ENCODE measurements at places on chromosomes 5 and 9.
A peak's percentile ranks its signal among the peaks of the same experiment; 100 is the strongest.

DNA sequence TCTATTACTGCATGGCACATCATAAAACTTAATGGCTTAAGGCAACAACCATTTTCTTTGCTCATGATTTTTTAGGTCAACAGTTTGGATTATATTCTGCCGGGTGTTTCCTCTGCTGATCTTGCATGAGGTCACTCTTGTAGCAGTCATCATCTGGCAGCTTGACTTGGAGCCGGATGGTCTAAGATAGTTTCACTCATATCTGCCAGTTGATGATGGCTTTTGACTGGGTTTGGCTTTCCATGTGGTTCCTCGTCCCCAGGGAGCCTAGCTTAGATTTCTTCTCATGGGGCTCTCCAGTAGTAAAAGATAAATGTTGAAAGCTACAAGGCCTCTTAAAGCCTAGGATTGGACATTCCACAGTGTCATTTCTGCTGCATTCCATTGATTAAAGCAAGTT lies 27.4 kb downstream of the LNPEP start:
- peaks cover 9% of the 10 kb centered on the region for H3K36me3 ChIP-seq
- H3K4me1 ChIP-seq, result peaks cover 83% of the 10 kb centered on the region
- H3K4me3 ChIP-seq, result peak overlapping the region; percentile 72
- DNase-seq, result peak; percentile 60

GRCh38 chr9:16459421-16460148 lies 410.9 kb downstream of the BNC2 start:
- H3K36me3 ChIP-seq, result no peaks in the 10 kb centered on the region
- DNase-seq, result no peak
- H3K4me1 ChIP-seq, result no peaks in the 10 kb centered on the region
- no peaks in the 10 kb centered on the region for H3K27me3 ChIP-seq

DNA sequence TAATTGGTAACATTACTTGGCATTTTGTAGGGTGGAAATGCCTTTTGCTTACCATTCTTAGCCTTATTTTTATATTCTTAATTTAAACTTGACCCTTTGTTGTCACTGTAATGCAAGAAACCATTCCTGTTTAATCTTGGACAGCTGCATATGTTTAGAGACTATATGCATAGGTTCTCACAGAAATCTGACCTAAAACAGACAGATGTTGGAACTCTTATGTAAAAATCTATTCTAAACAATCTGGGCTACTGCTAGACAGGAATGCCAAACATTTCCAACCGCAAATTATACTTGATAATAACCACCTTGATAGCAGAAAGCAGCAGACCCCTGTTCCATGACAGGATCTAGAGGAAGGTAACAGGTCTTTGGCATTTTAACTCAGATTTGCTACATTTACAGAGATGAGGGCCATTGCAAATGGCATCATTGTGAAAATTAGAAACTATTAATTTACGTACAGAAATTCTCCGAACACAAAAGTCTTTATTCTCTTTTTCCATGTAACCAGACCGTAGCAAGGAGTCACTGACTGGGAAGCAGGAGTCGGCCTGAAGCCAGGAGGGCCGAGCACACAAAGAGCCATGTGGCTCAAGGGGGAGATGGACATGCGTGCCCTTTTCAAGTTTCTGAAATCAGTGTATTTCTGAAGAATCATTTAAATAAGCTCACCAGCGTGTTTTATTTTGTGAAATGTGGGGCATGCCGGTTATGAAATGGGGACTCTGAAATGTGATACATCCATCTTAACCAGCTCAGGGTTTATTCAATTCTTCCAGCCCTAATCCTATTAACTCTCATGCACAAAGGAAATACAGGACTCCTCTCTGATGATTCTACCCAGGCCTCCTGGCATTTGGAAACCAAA lies 139.3 kb downstream of the AOPEP start:
- no peaks in the 10 kb centered on the region for H3K27me3 ChIP-seq
- no peak overlapping the region for H3K4me3 ChIP-seq
- peaks cover 30% of the 10 kb centered on the region for H3K4me1 ChIP-seq
- no peak overlapping the region for H3K27ac ChIP-seq

- no peaks in the 10 kb centered on the region for H3K27me3 ChIP-seq
- H3K36me3 ChIP-seq, result peaks cover 9% of the 10 kb centered on the region
- H3K4me3 ChIP-seq, result peak overlapping the region; percentile 34
- H3K27ac ChIP-seq, result no peak overlapping the region
These were observed 59.0 kb downstream of the TLE4 start for GRCh38 chr9:79630521-79631403.

- no peak for DNase-seq
- H3K27me3 ChIP-seq, result no peaks in the 10 kb centered on the region
- H3K4me3 ChIP-seq, result no peak overlapping the region
- no peaks in the 10 kb centered on the region for H3K4me1 ChIP-seq
These were observed 125.5 kb downstream of the DIRAS2 start for GRCh38 chr9:90517103-90517502.

- no peak for DNase-seq
- H3K36me3 ChIP-seq, result no peaks in the 10 kb centered on the region
- no peak overlapping the region for H3K27ac ChIP-seq
- no peaks in the 10 kb centered on the region for H3K4me1 ChIP-seq
- H3K4me3 ChIP-seq, result no peak overlapping the region
These were observed 298.0 kb upstream of the PAPPA start for GRCh38 chr9:115855458-115856133.

DNA sequence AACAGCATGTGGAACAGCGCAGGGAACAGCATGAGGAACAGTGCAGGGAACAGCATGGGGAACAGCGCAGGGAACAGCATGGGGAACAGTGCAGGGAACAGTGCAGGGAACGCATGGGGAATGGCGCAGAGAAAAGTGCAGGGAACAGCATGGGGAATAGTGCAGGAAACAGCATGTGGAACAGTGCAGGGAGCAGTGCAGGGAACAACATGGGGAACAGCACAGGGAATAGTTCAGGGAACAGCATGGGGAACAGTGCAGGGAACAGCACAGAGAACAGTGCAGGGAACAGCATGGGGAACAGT lies 2.0 kb downstream of the LCN8 start:
- H3K4me3 ChIP-seq, result no peak overlapping the region
- no peaks in the 10 kb centered on the region for H3K4me1 ChIP-seq
- no peaks in the 10 kb centered on the region for H3K36me3 ChIP-seq
- no peak for DNase-seq
- H3K27me3 ChIP-seq, result no peaks in the 10 kb centered on the region
- no peak overlapping the region for H3K27ac ChIP-seq

- no peaks in the 10 kb centered on the region for H3K27me3 ChIP-seq
- H3K4me3 ChIP-seq, result peak overlapping the region; percentile 67
These were observed 64.6 kb downstream of the ENC1 start for GRCh38 chr5:74575741-74576538.

GRCh38 chr9:89684912-89685636 lies 80.3 kb downstream of the GADD45G start:
- no peaks in the 10 kb centered on the region for H3K36me3 ChIP-seq
- H3K4me3 ChIP-seq, result no peak overlapping the region
- no peak overlapping the region for H3K27ac ChIP-seq
- no peaks in the 10 kb centered on the region for H3K4me1 ChIP-seq

- DNase-seq, result no peak
- H3K36me3 ChIP-seq, result no peaks in the 10 kb centered on the region
- H3K27me3 ChIP-seq, result no peaks in the 10 kb centered on the region
- H3K4me1 ChIP-seq, result no peaks in the 10 kb centered on the region
- no peak overlapping the region for H3K27ac ChIP-seq
These were observed 581.8 kb downstream of the ACTL7B start for GRCh38 chr9:108273988-108274387.

GRCh38 chr9:136995362-136995761 lies 1.0 kb downstream of the CLIC3 start:
- no peak for DNase-seq
- H3K27ac ChIP-seq, result no peak overlapping the region
- H3K4me1 ChIP-seq, result peaks cover 59% of the 10 kb centered on the region

DNA sequence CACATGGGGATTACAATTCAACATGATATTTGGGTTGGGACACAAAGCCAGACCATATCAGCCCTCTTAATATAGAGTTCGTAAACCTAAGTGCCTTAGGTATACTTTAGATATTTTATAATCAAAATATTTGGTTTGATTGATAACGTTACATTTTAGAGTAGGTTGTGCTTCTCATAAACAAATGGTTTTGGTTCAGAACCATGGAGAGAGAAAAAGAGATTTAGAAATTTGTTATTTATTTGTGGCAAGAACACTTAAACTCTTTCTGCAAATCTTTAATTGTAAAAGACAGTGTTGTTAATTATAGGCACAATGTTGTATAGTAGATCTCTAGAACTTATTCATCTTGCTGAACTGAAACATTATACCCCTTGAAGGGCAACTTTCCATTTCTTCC lies 298.8 kb downstream of the TENT4A start:
- H3K27me3 ChIP-seq, result no peaks in the 10 kb centered on the region
- H3K36me3 ChIP-seq, result no peaks in the 10 kb centered on the region
- no peak overlapping the region for H3K27ac ChIP-seq

GRCh38 chr9:124969401-124969800 lies 28.5 kb upstream of the GOLGA1 start:
- DNase-seq, result no peak
- H3K27me3 ChIP-seq, result no peaks in the 10 kb centered on the region
- H3K4me1 ChIP-seq, result peaks cover 24% of the 10 kb centered on the region
- no peak overlapping the region for H3K4me3 ChIP-seq
- H3K27ac ChIP-seq, result peak overlapping the region; percentile 15

DNA sequence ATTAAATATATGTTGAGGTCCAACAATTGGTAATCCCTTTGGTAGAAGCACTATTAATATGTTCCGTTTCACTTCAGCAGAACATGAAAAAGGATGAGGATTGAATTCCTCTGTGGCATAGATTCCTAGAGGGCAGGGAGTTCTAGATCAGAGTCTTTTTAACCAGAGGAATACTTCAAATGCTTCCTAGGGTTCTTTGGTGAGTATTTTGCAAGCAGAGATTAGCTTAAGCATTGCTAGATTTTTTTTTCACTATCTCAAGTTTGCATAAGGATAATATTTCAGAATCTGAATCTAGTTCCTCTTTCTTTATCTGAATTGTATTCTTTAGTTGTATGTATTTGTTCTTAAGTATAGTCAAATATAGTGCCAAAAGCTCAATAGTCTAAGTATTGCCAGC lies 116.6 kb upstream of the ADAMTSL1 start:
- no peak for DNase-seq
- H3K27ac ChIP-seq, result no peak overlapping the region
- no peaks in the 10 kb centered on the region for H3K27me3 ChIP-seq
- no peaks in the 10 kb centered on the region for H3K4me1 ChIP-seq
- H3K4me3 ChIP-seq, result no peak overlapping the region

DNA sequence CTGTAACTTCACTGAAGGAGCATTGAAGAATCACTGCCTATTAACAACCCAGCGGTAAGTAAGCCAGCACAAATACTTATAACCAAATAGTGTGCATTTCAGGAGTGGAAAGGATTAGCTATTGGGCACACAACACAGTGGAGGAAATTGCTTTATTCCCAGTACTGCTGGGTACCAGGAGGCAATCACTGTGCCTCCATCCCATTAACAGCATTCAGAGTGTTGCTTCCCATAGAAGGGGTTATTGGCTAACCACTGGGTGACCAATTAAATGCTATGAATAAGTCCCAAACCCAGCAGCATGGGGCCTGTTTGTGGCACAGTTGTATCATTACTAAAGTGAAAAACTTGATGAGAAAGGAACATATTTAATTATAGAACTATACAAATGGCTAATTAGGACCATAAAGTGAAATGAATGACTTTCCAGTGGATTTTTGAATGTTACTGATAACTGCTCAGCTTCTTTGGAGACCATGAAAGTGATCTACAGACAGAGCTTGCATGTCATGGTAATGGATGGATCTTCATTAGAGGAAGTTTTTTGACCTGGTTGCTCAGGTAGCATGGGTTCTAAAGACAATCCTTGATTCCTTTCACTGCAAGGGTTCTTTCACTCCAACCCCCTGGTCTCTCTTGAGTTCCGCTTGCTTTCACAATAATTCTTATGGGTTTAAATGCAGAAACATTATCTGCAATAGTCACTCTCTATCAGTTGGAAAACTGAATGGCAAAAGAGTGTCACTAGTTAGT lies 413.3 kb upstream of the RORB start:
- H3K36me3 ChIP-seq, result no peaks in the 10 kb centered on the region
- no peak for DNase-seq
- H3K27me3 ChIP-seq, result no peaks in the 10 kb centered on the region
- H3K4me1 ChIP-seq, result no peaks in the 10 kb centered on the region
- no peak overlapping the region for H3K4me3 ChIP-seq

DNA sequence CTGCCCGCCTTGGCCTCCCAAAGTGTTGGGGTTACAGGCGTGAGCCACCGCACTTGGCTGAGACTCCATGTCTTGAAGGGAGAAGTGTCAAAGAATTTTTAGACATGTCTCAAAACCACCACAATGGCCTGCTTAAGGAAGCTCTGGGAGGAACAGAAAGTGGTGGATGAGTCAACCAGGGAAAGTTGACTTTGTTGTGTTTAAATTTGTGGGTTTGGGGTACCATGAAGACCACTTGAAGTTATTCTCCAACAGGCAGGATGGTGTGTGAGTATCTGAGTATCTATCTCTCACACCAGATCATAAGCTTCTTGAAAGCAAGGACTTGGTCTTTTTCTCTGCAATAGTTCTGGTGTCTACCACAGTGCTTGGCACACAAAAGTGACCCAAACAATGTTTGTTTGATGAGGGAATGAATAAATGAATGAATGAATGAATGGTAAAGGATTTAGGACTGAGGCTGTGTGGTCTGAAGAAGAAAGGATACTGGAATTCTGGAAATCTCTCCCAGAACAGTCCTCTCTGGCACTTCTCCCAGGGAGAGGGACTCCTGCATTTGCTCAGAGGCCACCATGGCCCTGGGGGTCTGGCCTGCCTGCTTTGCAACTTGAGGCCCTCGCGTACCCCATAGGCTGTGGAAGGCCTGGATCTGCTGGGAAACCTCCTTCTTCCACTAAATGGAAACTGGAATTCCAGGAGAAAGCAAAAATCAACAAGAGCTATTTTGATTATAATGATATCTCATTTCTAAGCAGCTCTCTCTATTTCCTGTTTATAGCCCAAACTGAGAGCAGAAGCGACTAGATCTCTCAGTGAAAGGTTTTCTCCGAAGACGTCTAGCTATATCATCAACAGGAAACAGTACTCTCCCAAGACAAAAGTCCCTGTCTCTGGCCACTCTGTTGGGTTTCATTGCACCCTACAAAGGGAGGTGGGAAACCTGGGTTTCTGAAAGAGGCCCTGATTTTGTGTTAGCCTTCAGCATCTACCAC lies 187.9 kb downstream of the PALM2AKAP2 start:
- no peaks in the 10 kb centered on the region for H3K36me3 ChIP-seq
- H3K27me3 ChIP-seq, result no peaks in the 10 kb centered on the region
- H3K4me1 ChIP-seq, result peaks cover 57% of the 10 kb centered on the region
- H3K27ac ChIP-seq, result peak overlapping the region; percentile 75

GRCh38 chr9:92734931-92735635 lies 29.6 kb downstream of the BICD2 start:
- peaks cover 5% of the 10 kb centered on the region for H3K36me3 ChIP-seq
- peaks cover 19% of the 10 kb centered on the region for H3K4me1 ChIP-seq
- no peak overlapping the region for H3K27ac ChIP-seq

DNA sequence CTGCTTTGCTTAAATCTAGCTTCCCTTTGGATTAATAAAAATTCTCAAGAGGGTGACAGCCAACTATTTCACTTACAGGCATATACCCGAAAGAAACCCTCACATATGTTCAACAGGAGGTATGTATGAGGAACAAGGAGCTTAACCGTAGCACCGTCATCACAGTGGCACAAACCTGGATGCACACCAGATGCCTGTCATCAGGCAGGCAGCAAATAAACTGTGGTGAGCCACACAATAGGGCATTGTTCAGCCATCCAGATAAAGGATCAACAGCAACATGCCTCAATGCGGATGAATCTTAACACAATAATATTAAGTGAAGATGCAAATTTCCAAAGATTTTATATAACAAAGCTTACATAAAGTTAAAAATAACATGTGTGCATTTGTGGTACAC lies 5.5 kb upstream of the TNFSF15 start:
- no peak overlapping the region for H3K27ac ChIP-seq
- DNase-seq, result no peak
- peaks cover 9% of the 10 kb centered on the region for H3K4me1 ChIP-seq
- H3K36me3 ChIP-seq, result no peaks in the 10 kb centered on the region
- no peak overlapping the region for H3K4me3 ChIP-seq
- no peaks in the 10 kb centered on the region for H3K27me3 ChIP-seq

All from CD4-positive, CD25-positive, alpha-beta regulatory T cell (primary cell).